Right hindlimb (tissue), 1 donor: ENCODE measurements at places on chromosomes 13 and 19.

DNA sequence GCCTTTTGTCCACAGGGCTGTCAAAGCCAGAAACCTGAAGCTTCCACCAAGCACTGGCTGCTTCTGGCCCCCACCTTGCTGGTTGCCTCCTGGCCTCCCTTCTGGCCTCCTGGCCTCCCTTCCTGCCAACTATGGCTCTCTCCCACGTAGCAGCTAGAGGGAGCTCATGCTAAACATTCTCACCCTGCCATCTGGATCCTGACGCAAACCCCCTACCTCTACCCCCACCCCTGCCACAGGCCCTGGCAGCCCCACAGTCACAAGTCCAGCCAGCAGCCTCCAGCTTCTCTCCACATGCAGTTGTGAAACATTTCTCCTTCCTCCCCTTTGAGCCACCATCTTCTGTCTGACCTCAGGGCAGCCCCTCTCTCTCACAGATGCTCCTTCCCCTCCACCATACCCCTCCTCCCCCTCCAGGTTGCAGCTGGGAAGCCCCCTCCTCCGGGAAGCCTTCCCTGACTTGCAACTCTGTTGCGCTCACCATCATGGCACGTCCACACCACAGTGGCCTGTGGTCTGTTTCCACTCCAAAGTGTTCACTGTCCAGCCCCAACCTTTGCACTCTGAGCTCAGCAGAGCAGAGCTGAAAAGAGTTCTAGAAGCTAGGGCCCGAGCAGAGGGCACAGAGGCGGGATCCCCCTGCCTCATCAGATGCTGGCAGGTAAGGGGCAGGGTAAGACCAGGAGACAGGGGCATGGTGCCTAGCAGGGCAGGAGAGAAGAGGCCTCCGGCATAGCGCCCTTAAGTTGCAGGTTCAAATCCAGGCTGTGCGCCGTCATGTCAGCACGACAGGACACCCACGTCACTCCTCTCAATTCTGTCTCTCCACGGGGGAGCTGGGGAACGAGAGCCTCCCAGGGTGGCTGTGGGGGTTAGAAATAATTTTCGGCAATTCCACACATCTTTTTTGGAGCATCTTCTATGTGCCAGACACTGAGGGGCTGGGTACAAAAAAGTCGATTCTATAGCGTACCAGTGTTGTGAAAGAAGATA, 7.3 kb downstream of the ADGRL1 start:
- no peak for DNase-seq

DNA sequence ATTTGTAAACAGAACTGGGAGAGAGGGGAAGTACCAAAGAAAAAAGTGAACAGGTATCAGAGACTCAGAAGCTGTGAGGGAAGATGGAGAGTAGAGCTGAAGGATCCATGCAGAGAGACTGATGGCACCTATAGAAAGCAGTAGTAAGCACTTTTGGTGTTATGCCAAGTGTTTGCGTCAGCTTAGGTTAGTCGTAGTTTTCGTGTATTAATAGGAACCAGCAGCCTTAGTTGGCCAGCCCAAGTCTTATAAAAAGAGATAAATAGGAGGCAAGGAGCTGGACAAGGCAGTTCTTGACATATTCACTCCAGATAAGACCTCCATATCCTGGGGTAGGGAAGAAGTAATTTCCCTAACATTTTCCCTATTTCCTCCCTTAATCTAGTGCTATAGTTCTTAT, 214.2 kb downstream of the OXGR1 start:
- no peak for DNase-seq

GRCh38 chr19:31166206-31166605, 183.0 kb downstream of the TSHZ3 start:
- no peak for DNase-seq

DNA sequence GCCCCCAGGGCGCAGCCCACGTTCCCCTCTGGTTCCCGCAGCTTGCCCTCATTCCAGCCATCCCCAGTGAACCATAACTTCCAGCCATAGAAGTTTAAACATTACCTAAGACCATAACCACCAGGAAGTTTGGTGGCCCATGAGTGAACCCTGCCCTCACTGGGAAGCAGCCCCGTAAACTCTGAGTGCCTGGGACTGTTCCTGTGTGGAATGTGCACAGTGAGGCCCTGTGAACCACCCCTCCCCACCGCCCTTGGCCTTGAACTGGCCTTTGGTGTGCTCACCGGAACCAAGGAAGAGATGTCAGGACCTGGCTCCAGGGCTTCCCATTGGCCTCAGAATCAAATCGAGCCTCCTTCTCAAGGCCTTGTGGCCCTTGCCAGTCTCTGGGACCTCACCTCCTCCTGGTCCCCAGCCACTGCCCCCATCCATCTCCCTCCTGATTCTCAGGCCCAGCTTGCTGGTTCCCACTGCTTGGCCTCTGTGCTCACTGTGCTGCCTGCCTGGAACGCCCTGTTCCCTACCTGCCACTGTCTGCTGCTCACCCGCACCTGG, 46.5 kb downstream of the DNM2 start:
- no peak for DNase-seq

- DNase-seq, result no peak
Measured at GRCh38 chr13:99572921-99573320, 71.6 kb downstream of the TM9SF2 start.

- no peak for DNase-seq
Measured at GRCh38 chr19:58476498-58477015, 405 bp downstream of the ZNF446 start.
